ENCODE measurements at places on chromosomes 13 and 19.

DNA sequence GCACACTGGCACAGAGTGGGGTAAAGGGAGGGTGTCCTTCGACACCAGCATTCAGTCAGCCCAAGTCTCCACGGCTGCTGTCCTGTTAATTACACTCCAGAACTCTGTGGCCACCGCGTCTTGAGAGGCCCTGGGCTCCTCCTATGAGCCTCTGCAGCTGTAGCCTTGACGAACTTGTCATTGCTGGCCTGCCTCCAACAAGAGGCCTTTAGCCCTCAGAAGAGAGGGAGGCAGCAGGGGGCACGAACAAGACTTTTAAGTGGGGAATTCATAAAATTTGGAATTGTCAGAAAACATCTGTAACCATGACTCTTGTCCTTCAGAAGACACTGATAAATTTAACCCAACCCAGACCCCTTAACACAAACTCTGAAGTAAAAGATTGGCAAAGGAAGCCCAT, 241.9 kb downstream of the UQCRFS1 start:
- DNase-seq: no peak

GRCh38 chr19:12202250-12202649, 39.4 kb downstream of the ZNF136 start:
- peak; percentile 43 for DNase-seq

GRCh38 chr13:105937451-105937850, 598.0 kb downstream of the EFNB2 start:
- no peak for DNase-seq

GRCh38 chr19:512547-513365, 5.5 kb downstream of the TPGS1 start:
- DNase-seq: no peak

- no peak for DNase-seq
These were observed 426 bp downstream of the MYO9B start for GRCh38 chr19:17075864-17076542.

- DNase-seq: peak; percentile 82
These were observed at the start of gene ZNF486 for GRCh38 chr19:20167020-20167644. Gene ZNF486, plus strand, starts transcription at chr19:20167214. Its CDS starts 117 bp downstream, at chr19:20167331.

GRCh38 chr19:48398375-48399235, 5.1 kb downstream of the GRIN2D start:
- DNase-seq: peak; percentile 72

GRCh38 chr19:33368074-33368864, 5.2 kb upstream of the CEBPG start:
- no peak for DNase-seq

DNA sequence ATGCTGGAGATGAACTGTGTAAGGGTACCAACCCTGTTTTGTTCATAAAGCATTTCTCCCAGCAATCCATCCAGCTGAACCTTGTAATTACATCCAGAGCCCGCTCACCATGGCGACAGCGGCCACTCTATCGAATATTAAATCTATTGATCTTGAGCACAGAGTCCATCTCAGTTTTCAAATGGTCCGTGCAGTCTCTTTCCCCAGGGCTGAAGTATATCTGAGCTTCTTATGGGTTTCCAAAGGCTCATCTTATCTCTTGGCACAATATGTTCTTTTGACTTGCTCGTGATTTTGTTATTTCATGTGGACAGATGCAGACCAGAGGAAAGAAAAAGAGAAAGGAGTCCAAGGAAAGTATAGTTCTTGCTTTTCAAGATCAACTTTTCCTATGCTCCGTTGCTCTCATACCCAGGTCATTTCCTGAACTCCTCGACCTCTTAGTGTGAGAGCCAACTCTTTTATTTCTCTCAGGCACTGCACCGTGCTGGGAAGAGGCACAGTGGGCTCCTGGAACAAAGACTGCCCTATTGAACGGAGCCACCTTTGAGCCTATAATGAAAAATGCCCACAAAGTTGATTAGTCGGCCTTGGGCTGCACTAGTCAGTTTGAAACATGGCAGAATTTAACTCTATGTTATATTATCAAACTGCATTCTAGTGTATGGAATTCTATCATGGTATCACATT, 66.7 kb downstream of the RFC3 start:
- no peak for DNase-seq

- no peak for DNase-seq
These were observed 34.3 kb downstream of the COL4A1 start for GRCh38 chr13:110272651-110273050.

- DNase-seq: no peak
These were observed 5.6 kb downstream of the FFAR3 start for GRCh38 chr19:35363711-35364425.

GRCh38 chr19:7852851-7853769, 21.1 kb downstream of the PRR36 start:
- DNase-seq: peak; percentile 50

DNA sequence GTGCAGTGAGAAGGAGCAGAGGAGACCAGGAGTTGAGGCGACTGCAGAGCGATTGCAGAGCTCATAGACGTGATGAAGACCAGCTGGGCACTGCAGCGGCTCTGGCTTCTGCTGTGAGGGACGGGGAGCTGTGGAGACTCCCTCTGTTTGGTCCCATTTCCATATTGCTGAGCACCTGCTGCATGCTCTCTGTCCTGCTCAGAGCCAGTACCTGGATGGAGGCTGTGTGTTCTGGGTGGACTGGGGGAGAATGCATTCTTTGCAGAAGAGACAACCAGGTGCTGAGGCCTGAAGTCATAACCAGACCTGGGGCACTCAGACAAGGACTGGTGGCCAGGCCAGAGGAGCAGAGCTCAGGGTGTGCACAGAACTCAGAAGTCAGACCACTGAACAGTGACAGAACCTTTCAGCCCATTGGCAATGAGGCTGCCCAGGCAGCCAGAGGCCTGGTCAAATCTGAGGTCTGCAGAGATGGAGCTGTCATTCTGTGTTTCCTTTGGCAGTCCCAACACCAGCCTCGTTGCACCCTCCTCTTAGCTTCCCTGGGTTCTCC, 1.3 kb upstream of the A1BG start:
- no peak for DNase-seq

DNA sequence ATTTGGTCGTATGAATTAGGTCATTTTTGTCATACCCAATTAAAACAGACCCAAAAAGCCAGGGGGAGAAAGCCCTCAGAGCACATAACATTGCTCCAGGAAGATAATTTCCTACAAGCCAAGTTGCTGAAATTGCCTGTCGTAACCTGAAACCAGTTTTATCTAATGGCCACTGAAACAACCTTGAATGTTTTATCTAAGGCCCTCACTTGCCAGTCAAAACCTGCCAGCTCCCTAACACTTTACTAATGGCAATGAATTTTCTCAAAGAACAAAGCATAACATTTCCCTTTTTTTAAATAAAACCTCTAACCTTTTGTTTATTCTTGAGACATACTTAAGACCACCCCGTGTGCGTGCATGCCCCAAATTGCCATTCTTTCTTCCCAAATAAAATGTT, 496.2 kb upstream of the KLHL1 start:
- DNase-seq: no peak

- DNase-seq: no peak
These were observed 106.4 kb downstream of the FGF14 start for GRCh38 chr13:102295316-102296048.

- no peak for DNase-seq
These were observed 333.2 kb downstream of the PCDH9 start for GRCh38 chr13:66896933-66897332.

- DNase-seq: no peak
These were observed 23.9 kb upstream of the TPM4 start for GRCh38 chr19:16052353-16052752.

- DNase-seq: no peak
These were observed 3.9 kb downstream of the OSCAR start for GRCh38 chr19:54096617-54097106.

DNA sequence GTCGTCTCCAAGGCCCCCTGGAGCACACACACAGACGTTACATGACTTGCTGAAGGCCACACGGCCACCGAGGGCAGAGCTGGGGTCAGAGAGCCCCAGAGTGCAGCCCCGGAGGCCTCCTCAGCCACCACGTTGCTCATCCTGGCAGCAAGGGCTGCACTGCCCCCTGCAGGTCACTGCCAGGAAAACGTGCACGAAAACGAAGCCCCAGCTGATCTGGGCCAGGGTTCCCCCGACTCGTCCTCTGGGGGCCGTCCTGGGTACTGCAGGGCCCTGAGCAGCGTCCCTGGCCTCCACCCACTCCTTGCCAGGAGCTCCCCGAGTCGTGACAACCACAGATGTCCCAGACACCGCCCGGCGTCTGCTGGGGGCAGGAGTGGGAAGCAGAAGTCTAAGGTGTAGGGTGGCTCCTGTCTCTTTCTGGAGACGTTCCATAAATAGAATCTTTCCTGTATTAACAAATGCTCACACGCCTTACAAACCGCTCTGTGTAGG, 3.4 kb downstream of the TPGS1 start:
- DNase-seq: peak; percentile 88

- DNase-seq: no peak
These were observed 4.3 kb downstream of the GRK1 start for GRCh38 chr13:113671066-113672001.

DNA sequence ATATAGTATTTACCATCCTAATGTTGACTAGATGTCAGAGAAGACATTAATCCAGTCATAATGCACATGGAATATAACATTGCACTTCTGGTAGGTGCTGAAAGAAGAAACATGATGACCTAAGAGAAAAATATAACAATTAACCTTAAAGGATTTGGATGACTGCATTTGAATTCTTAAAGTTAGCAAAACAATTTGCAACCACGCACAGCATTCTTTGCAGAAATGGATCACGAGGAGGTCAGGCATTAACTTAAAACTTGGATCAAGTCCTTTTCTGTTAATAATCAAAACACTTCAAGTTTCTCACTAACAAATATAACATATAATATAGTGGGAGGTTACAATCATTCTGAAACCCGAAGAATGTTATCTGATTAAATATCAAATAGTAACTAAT, 525.0 kb upstream of the SLITRK6 start:
- no peak for DNase-seq

GRCh38 chr13:99580500-99581268, 79.4 kb downstream of the TM9SF2 start:
- no peak for DNase-seq

GRCh38 chr19:31223740-31224534, 125.3 kb downstream of the TSHZ3 start:
- no peak for DNase-seq

DNA sequence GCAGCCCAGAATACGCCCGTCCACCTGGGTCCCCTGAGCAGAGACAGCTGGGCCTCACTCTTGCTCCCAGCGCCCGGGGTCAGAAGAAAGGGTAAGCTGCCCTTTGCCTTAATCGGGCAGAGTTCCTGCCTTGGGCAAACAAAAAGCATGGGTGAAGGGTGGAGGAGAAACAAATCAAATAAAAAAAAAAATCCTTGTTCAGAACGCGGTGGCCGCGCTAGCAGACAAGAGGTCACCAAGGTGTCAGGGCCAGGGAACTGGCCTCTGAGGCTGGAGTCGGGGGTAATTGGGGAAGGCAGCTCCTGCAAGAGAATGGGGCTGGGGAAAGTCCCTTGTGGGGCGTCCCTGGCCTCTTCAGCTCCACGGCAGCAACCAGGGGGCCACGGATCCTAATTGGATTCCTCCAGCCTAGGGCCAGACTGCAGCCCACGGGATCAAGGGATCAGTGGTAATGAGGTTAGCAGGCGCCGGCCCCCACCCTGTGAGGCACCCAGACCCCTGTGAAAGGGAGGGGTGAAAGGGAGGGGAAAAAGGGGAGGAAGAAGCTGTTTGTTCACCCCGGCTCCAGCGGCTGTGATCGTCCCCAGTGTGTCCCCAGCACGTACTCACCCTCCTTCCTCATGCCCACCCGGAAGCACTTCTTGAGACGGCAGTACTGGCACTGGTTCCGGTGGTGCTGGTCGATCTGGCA, 5.5 kb downstream of the NR2F6 start:
- DNase-seq: no peak

- no peak for DNase-seq
These were observed 2.4 kb downstream of the APOC2 start for GRCh38 chr19:44948237-44948636.

GRCh38 chr19:10086591-10087192, 575 bp downstream of the SHFL start:
- DNase-seq: peak; percentile 53

GRCh38 chr19:19059018-19059836, 4.6 kb upstream of the SLC25A42 start:
- no peak for DNase-seq

DNA sequence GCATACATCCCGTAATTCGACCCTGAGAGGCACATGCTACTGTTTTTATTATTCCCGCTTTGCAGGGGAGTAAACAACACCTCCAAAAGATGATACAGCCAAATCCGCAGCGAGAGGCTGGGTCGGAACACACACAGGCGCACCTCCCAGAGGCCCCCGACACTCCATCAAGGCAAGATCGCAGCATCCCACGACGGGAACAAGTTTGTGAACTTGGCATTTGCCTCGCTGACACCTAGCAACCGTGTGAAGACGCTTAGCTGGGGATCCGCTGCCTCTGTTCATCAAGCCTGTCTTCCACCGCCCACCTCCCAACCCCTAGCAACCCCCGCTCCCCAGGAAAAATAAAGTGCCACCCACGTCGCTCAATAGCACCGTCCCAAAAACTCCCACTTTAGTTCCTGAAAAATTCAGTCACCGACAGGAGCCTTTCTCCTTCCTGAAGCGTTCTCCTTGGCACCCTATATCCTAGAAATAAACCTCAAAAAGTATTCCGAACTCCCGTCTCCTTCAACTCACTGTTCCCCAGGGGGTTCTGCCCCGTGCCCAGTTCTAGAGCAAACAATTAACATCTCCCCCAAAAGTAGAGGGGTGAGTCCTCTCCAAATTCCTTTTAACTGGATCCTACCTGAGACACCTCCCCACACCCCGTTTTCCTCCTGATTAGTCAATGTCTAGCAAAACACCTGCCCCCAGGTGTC, 1.7 kb downstream of the GNG7 start:
- no peak for DNase-seq

DNA sequence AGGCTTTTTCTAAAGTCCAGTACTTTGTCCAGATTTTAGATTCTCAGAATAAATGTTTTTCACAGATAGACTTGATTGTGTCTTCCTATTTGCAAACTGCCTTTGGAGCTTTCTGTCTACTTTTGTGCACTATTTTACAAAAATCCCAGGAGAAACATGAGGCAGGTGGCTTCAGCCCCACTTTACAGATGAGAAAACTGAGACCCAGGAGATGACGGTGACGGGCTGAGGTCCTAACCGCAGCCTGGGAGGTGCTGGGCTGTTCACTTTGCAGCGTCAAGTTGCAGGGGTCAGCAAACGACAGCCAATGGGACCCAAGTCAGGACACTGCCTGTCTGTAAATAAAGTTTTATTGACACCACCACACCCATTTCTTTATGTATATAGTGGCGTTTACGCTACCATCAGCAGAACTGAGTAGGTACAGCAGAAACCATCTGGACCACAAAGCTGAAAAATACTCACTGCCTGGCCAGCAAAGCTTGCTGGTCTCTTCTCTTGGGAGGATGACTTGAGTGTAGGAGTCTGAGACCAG, 6.8 kb upstream of the KDM4B start:
- DNase-seq: no peak

DNA sequence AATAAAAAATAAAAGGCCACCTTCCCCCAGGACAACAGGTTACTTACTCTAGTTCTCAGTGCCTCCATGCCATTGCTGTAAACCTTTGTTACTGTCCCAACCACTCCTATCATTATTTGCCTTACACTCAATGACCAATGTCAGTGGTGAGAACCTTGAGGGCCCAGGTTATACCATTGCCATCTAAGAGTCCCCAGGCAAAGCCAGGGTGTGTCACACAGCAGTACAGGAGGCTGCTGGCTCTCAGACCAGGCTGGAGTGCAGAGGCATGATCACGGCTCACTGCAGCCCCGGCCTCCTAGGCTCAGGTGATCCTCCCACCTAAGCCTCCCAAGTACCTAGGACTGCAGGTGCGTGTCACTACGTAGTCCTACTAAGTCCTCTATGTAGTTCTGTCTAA, 6.1 kb downstream of the ELAVL1 start:
- no peak for DNase-seq

GRCh38 chr13:104057861-104058260, 991.6 kb upstream of the SLC10A2 start:
- DNase-seq: no peak

- peak; percentile 1 for DNase-seq
These were observed 30.5 kb downstream of the ZNF701 start for GRCh38 chr19:52600639-52601024.

All from activated T-cell treated with anti-CD3 and anti-CD28 coated beads for 4 hours (primary cell).